ENCODE measurements at places on chromosomes 2 and 18.
A peak's percentile ranks its signal among the peaks of the same experiment; 100 is the strongest.

GRCh38 chr2:774436-774835, 97.2 kb upstream of the TMEM18 start:
- no peak for DNase-seq

- DNase-seq, result no peak
Measured at GRCh38 chr18:24187689-24188088, 48.8 kb downstream of the CABYR start.

DNA sequence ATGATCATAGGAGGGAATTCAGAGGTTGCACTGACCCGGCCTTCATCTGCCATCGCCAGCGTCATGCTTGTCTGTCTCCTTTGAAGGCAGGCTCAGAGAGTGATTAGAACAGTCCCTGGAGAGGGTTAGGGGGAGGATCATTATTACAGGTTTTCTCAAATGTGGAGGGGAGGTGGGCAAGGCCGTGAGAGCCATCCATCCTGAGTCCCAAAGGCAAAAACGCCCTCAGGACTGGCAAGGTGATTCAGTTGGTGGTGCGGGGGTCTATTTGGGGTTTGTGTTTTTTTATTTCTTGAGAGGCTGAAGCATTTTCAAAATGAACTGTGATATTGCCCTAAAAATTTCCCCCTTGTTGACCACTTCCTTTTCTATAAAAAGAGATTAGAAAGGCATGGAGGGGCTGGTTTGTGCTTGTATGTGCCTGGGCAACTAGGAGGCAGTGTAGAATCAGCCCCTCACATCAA, 39.3 kb upstream of the GYPC start:
- DNase-seq, result no peak

GRCh38 chr2:129888461-129888860, 91.0 kb upstream of the RAB6C start:
- no peak for DNase-seq

GRCh38 chr2:233584210-233584609, 17.6 kb upstream of the USP40 start:
- DNase-seq, result no peak

- peak; percentile 56 for DNase-seq
Measured at GRCh38 chr2:28624793-28625701, 126.6 kb upstream of the PPP1CB start.

- no peak for DNase-seq
Measured at GRCh38 chr2:158317642-158318041, 138.9 kb downstream of the CCDC148 start.

GRCh38 chr2:28268386-28268785, 124.3 kb upstream of the FOSL2 start:
- DNase-seq, result peak; percentile 45

DNA sequence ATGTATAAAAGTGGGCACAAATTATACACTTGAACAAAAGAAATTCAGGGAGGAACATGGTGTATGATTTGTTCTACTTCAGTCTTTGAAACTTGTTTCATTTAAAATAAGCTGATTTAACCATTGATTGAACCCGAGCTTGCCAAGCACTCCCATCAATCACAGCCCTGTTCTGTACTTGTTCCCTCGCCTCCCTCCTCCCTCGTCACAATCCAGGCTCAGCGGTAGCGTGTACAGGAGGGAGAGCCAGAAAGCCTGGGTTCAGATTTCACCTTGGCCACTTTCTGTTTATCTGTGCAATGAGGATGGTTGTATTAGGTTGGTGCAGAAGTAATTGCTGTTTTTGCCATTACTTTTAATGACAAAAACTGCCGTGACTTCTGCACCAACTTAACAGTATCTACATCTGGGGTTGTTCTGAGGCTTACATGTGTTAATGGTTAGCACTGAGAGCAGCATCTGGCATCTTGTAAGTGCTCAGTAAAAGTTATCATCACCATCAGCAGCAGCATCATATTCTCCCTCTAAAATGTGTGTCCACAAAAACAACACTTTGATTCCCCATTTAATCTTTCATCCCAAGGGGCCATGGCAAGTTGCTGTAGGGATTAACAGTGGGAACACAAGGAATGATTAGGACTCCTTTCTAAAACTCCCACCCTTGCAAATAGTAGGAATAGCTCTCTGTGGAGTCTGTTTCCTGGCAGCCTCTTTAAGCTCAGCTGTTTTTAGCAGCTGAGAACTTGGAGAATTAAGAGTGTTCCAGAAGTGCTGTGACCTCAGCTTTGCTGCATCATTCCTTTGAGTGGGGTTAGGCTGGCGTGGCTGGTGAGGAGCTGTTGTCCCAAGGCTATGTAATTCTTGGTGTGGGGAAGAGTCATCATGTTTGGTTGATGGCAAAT, 4.7 kb downstream of the DPYSL5 start:
- peak; percentile 4 for DNase-seq

DNA sequence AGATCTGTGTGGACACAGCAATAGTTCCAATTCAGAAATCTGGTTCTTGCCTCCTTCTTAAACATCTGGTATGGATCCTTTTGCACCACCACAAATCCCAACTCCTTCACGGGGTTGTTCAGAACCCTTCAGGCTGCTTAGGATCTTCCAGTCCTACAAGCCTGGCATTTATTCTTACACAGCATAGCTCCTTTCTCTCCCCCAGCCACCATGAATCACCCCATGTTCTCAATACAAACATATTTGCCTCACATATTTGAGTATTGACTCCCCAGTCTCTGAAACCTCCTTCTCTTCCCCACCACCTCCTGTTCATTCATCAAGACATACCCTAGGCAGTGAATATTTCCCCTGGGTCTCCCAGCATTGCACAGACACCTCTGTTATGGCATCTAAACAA, 155.2 kb downstream of the ALK start:
- peak; percentile 87 for DNase-seq

DNA sequence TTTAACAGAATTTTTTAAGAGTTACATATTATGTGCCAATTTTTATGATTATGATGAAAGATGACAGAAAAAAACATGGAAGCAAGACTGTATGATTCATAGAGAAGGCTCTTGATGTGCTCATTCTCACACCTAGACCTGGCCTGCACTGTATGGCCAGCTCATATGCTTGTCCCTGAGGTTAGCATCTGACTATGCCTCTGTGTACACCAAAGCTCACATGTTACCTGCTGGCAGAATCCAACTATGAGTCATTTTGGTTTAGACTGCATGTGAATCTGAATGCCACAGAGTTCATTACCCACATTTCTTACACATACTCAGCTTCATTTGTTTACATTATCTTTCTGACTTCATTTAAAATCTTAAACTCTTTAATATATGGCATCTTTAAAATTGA, 139.0 kb downstream of the DSC3 start:
- DNase-seq, result peak; percentile 33

DNA sequence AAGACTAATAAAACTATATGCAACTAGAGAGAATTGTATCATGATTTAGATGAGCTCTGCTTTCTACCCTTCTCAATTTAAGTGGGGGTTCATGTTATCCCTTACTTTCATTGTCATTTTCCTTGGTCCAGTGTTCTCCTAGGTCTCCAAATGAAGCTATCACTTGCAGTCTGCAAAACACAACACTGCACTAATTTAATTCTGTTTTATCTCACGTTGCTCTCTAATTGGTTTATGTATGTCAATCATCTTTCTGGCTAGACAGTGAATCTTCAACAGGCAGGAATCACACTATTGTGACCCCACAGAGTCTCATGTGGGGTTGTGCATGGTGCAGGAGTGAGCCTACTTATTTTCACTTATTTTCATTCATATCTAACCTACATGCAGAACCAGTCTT, 348.3 kb upstream of the SYT4 start:
- no peak for DNase-seq

GRCh38 chr18:8703092-8703709, 2.2 kb upstream of the MTCL1 start:
- peak; percentile 51 for DNase-seq

DNA sequence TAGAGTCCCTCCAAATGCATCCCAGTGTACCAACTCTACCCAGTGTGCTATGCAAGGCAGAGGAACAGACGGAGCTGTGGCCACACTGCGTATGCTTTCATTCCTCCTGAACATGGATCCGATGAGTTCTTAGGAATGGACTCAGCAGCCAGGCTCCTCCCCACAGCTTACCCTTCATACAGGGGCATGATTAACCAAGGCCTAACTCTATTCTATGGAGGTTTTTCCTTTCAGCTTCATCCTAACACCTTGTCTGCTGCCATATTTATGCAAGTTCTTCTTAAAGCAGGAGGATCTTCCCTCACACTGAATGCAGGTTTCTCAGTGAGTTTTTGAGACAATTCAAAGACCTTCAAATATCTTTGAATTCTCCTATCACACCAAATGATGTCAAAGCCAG, 222.9 kb downstream of the MYT1L start:
- no peak for DNase-seq

DNA sequence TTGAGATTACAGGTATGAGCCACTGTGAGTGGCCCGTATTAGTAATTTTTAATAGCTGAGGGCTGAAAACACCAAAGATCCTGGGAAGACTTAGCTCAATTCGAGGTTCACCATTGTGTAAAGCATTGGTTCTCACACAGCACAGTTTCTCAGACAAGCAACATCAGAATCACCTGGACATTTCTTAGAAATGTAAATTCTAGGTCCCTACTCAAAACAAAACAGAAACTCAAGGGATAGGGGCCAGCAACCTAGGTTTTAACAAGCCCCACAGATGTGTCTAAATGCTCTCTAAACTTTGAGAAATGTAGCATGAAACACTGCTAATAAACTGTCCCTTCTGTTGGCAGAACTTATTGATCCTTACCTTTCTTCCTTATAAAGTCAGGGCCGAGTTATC, 681.2 kb downstream of the RNF144A start:
- no peak for DNase-seq

GRCh38 chr2:200534572-200534971, 8.6 kb downstream of the SGO2 start:
- no peak for DNase-seq

DNA sequence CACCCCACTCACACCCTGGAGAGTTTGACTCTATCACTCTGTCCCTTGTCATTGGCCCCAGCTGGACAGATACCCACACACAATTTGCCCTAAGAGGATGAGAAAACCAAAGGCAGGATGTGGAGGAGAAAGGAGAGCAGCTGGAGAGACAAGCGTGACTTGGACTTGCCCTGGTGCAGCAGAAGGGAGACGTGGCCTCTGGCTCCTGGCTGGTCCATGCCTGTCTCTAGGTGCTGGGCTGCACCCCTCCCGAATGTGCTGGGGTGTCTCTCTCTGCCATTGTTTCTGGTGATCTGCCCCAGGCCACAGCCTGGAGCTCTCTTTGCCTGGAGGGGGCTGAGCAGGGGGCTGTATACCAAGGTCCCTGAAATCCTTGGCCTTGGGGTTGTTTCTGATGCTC, 88.7 kb upstream of the HDAC4 start:
- DNase-seq, result no peak

DNA sequence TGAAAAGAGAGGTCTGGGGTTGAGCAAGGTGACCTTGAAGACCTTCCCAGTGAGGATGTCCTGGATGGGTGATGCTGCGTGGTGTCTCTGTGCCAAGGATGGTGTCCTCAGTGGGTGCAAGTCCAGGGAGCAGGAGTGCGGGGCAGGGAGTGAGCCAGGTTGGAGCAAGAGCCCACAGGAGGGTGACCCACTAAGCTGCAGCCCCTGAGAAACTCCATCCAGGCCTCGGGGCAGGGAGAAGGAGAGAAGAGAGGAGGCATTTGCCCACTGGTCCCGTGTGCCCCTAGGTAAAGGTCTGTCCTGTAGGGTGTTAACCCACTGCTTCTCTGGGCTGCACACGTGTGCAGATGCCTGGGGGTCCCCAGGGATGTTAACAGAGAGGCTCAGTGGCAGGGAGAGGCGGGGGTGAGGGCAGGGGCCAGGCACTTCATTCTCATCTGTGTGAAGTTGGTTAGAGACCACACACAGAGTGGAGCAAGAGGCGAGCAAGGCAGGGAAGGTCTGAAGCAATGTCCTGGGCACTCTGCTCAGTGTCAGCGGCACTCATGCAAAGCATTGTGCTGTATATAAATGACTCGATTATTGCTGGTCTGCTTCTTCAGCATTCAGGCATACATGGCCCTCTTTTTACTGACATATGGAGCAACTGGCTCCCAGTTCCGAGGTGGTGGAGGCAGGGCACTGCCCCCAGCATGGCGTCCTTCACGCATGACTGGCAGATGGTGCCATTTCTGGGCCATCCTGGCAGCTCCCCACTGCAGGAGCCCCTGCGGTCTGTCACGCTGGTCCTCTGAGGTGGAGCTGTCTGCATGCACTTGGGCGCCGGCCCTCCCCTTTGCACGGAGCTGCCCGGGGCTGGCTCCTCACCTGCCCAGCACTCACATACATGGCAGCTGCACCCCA, 117.2 kb upstream of the HS6ST1 start:
- DNase-seq, result no peak

- DNase-seq, result no peak
Measured at GRCh38 chr2:216274194-216274840, 98.0 kb downstream of the MARCHF4 start.

DNA sequence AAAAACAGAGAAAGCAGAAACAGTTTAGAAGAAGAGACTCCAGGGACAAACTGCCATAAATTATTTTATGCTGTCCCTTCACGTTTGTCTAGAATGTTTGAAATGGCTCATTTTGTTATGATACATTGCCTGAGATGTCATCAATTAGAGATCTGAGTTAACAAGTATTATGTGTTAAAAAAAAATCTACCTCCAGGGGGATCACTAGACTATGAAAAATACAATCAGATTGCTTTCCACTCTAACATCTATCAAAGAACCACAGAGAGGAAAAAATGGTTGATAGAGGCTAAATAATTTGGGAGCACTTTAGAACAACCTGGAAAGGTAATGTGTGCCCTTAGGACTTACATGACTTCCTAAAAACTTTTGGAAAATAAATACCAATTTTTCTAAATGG, 103.8 kb upstream of the CCDC150 start:
- no peak for DNase-seq

DNA sequence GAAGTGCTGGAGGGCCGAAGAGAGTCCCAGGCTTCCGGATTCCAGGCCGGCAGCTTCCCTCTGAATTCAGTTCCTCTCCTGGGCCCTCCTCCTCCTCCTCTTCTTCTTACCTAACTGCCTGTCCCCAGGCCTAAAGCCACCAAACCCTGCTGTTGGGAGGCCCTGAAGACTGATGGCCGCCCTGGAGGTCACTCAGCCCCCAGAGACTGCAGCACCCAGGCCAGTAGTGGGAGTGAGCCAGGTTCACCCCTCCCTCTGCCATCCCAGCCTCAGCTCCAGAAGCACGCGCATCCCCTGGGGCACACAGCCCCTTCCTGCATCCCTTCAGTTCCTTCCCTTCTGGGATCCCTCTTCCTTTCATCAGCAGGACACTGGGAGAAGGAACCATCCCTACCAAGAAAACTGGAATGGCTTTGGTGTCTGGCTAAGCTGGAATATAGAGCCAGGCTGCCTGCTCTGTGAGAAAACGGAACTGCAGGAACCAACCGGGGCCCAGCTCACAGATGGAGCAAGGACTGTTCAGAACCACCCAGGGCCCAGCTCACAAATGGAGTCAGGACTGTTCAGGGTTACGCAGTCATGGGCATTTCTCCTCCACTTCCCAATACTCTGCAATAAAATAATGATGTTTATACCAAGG, 127.4 kb downstream of the NDUFA10 start:
- DNase-seq, result no peak

Measured in fibroblast of skin of abdomen (primary cell).